ENCODE measurements at places on chromosomes 16 and 17.

DNA sequence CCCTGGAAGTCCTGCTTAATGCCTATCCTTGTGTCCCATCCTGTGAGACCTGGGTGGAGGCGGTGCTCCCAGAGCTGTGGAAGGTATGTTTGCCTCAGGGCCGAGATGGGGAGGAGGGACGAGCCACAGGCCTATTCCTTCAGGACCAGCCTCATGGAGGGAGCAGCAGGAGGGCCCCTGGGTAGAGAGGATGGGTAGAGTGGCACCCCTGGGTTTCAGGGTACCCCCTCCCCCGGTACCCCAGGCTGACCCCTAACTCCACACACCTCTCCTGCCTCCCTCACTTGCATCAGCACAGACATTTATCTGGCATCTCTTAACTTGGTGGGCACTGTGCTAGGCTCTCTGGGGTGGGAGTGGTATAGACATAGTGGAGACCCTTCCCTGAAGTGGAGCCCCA is 7.1 kb downstream of the ASB16 start:
- no peak for DNase-seq

DNA sequence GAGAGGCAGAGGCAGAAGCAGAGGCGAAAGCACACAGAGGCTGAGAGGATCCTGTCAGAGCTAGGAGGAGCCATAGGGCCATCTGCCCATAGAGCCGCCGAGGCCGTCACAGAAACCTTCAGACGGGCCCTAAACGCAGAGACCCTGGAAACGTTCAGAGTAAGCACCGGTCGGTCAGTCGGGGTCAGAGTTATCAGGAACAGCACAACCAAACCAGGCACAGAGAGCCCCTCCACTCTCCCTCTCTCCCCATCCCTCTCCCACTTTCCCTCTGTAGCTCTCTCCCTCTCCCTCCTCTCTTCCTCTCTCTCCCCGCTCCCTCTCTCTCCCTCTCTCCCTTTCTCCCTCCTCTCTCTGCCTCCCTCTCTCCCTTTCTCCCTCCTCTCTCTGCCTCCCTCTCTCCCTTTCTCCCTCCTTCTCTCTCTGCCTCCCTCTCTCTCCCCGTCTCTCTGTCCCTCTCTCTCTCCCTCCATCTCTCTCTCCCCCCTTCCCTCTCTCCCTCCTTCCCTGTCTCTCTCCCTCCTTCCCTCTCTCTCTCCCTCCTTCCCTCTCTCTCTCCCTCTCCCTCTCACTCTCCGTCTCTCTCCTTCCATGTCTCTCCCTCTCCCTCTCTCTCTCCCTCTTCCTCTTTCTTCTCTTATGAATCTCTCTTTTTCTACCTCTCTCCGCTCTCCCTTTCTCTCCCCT is 138.9 kb downstream of the C16orf95 start:
- no peak for DNase-seq

DNA sequence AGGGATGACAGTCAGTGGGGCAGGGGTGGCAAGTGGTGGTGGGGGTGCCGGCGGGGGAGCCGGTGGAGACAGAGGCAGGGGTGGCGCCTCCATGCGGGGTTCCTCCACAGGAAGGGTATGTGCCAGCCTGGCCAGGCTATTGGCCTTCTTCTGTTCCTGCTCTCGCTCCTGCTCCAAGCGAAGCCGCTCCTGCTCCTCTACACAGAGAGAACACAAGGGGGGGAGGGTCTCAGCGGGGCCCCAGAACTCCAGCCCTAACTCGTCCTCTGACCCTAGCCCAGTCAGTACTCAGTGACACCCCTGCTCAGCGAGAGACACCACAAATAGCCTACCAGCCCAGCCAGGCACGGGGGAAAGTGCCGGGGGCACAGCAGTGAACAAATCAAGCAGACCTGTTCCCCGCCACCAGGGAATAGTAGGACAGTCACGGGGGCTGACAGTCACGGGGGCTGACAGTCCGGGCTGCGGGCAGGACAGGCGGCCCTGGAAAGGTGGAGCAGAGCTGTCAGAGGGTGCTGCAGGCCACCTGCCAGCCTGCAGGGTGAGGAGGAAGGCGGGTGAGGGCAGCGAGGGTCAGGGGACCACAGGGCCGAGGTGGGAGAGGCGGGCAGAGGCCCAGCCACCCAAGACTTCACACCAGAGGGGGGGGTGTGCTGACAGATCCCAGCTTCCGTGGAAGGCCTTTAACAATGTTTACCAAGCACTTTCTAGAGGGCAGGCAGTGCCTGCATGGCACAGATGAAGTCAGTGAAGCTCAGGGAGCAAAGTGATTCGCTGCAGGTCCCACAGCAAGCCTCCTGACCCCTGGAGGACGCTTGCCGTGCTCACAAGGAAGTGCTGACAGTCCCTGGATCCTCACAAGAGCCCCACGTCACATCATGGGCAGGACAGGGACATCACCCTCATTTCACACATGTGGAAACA is 5.3 kb downstream of the MNT start:
- DNase-seq: peak; percentile 66

GRCh38 chr17:17172990-17173389 is 33.1 kb downstream of the PLD6 start:
- no peak for DNase-seq

- DNase-seq: no peak
These were observed 36.0 kb upstream of the EMP2 start for GRCh38 chr16:10616419-10616755.

- no peak for DNase-seq
These were observed 17.6 kb downstream of the MEOX1 start for GRCh38 chr17:43644081-43644480.

DNA sequence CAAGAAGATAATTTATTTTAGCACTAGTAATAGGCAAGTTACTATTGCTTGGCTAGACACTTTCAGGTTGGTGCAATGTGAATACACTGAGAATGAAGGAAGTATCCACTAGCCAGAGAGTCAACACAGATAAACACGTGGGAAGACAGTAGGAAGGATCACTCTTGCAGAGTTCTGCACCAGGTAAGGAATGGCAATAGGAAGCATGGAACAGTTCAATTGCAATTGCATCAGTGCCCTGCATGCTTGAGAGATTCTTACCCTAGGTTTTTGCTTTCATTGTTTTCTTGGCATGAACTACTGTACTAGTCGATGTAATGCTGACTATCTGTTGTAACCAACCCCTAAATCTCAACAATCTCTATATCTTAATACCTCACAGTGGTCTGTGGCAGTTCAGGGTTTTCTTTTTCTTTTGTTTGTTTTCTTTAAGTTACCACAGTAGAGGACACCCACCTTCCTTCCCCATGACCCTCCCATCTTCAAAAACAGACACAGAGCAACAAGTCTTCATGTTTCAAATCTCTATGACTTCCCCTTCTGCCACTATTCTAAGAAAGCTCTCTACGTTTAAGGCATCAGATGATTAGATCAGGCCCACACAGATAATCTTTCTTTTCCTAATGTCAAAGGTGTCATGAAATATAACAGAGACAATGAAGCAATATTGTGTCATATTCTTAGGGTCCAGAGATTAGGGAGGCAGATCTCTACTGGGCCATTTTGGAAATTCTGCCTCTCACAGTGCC is 18.1 kb upstream of the ABCA8 start:
- DNase-seq: no peak

GRCh38 chr16:87951552-87952538 is 611 bp downstream of the BANP start:
- DNase-seq: peak; percentile 33

DNA sequence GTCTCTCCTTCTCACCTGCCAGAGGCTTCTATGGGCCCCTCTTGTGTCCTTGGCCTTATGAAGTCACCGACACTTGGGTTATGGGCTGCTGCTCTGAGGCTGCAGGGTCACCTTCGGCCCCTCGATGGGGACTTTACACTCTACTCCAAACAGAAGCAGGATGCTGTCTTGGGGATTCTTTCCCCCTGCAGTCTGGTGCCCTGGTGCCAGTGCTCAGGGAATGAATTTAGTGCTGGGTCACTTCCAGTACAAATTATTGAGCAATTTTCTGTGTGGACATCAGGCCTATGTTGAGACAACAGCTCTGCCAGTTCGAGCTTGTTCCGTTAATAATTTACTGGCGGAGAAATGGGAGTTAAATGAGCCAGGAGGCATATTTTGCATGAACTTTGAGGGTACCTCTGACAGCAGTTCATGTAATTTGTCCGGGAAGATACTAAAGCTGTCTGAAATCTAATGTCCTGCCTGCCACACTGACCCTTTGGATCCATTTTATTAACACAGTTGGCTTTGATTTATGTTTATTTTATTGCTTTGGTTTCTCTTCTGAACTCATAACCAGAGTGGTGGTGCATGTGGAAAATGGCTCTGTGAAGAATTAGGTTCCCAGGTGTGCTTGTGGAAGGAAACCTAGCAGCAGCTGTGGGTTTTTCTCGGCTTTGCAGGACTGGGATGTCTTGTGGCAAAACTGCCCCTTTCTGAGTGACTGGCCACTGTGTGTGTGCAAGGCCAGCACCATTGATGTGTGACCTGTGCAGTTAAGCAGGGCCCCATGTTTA is 34.1 kb upstream of the DHX8 start:
- DNase-seq: no peak

DNA sequence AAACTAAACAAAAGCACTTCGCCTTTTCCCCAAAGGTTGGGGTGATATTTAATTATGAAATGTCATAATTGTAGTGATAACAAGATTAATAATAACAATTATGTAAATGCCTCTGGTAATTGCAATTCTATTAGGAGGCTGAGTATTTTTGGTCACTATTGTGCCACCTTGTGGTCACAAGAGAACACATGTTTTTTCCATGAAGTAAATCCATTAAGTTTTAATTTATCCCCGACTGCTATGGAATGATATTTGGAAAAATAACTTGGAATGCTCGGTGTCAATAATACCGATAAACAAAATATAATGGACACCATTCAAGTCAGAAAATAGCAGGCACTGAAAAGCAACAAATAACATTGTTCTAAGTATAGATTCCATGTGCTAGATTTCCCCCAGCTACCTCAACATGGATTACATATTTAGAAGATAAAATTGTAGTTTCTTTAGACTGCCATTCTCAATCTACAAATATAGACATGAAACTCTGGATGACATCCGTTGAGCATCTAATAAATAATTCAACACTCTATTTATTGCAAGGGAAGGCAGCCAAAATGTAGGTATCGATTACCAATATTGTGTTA is 25.0 kb upstream of the KCNJ2 start:
- peak; percentile 63 for DNase-seq

DNA sequence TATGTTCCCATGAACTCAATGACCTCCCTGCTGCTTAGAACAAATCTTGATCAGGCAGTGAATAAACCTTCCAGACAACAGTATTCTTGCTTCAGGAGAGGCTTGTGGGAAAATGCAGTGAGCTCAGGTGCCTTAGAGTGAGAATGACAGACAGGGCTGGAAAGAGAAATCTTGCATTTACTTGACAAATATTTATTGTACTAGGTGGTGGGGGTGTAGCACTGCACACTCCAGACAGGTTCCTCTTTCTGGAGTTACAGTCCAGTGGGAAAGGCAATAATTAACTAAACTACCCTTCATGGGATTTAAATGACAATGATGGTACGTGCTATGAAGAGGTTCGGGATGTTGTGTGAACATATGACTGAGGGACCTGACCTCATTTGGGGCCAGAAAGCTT is 182.9 kb downstream of the SHISA9 start:
- no peak for DNase-seq

- DNase-seq: no peak
These were observed 13.8 kb upstream of the KCNJ18 start for GRCh38 chr17:21678393-21679081.

GRCh38 chr16:8849411-8850011 is 19.3 kb downstream of the CARHSP1 start:
- peak; percentile 80 for DNase-seq

DNA sequence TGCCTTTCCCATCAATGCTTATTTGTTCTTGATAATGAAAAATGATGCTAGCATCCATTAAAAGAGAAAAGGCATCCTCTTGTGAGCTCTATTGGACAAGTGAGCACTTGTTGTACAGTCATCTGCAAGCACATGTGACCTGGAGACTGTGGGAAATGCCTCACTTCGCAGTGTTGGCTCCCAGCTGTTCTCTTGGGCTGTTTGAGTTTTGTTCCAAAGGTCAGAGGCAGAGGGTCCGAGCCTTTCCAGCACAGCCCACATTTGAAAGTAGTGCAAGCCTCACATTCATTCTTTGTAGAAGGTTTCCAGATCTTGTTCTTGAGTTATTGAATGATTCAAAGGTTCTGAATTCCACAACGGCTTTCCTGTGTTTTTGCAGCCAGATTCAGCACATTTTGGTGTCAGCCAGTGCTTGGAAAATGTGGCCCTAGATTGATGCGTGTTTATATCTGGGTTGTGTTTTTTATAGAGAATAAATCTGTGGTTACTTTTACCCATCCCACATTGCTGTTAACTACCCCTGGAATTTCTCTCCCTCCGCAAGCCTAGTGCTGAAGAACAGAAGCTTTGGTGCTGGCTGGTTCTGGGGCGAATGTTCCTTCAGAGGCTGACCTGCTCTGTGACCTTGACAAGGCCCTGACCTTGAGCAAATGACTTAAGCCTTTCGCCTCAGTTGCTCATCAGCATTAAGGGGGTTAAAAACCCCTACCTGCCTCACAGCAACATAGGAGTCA is 49.8 kb downstream of the CDH1 start:
- DNase-seq: no peak

DNA sequence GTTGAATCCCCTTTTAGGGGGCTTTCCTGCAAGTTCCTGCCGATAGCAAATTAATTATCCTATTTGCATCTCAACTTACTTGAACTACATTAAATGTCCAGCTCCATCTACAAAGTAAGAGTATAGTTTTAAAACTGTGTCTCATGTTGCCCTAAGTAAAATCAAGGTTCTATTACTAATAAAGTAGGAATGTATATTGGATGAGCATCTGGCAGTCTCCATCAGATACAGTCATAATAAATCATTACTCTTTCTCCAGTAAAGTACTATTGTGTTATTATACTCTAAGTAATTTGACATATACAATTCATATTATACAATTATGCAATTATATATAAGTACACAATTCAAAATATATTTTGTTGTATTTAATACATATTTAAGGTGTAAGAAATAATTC is 249.3 kb downstream of the CEP112 start:
- DNase-seq: peak; percentile 45

DNA sequence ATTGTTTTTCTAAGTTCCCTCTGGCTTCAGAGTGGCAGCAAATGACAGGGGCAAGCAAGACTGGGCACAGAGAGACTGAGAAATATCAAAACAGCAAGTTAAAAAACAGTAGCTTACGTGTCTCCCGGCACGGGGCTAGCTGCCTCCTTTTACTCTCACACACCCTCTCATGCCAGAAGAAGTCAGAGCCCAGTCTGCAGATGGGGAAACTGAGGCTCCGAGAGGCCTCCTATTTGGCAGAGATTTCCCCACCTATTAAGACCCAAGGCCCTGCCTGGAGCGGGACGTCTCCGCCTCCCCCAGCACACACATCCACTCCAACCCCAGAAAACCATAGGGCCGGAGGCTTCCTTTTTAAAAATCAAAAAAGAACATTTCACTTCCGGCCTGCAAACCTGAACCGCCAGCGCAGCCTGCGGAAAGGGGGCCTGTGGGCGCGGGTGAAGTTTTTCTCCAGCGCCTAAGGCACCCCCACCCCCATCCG is 832 bp downstream of the CARHSP1 start:
- no peak for DNase-seq

- DNase-seq: peak; percentile 78
These were observed 55.8 kb upstream of the FASN start for GRCh38 chr17:82153745-82154375.

- no peak for DNase-seq
These were observed 4.4 kb upstream of the OR1F1 start for GRCh38 chr16:3183445-3184139.

GRCh38 chr16:20181416-20181815 is 107.7 kb upstream of the GPR139 start:
- DNase-seq: no peak
